ENCODE measurements at places on chromosomes 11 and 22.
A peak's percentile ranks its signal among the peaks of the same experiment; 100 is the strongest.

DNA sequence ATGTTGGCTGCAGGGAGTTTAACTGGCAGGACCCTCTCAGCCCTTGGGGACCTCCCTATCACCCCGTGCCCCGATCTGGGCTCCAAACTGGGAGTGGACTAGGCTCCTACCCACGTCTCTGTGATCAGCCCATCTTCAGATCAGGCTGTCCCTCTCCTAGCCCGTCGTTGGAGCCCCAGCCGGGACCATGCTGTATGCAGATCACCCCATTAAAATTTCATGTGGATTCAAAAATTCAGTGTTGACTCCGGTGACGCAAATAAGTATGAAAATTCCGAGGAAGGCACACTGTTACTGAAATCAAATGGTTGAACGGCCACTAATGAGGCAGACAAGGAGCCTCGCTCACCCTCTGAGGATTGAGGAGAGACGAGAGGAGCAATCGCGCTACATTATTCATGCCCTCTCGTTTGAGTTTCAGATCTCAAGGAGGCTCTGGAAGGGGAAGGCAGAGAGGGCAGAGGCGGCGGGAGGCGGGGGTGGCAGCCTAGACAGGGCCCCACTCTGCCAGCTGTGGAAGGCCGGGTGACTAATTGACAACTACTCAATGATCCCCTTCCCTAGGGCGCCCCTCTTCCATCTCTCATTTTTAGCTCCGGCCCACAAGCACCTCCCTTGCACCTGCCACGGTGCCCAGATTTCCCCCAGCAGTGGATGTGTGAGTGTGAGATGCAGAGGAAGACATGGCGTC lies 255.4 kb downstream of the MIAT start:
- no peak for DNase-seq

GRCh38 chr11:34640050-34640923 lies 19.4 kb downstream of the EHF start:
- DNase-seq = no peak

DNA sequence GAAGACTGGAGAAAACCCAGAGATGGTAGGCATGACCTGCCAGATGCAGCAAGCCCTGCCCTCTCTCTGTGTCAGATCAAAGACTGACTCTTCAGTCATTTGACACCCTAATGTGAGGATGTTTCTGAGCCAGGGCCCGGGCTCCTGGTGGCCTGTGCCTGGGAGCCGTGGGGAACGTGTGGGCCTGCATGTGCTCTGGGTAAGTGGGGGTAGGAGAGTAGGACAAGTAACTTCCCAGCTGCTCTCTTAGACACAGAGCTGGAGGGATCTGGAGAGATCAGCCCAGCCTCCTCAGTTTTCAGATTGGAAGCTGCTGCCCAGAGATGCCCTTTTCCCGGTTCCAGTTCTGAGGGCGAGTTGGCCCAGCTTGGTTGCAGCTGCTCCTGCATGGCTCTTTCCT lies 110.8 kb downstream of the TEAD1 start:
- no peak for DNase-seq

- peak; percentile 89 for DNase-seq
These were observed 102.4 kb downstream of the ME3 start for GRCh38 chr11:86570020-86570419.

DNA sequence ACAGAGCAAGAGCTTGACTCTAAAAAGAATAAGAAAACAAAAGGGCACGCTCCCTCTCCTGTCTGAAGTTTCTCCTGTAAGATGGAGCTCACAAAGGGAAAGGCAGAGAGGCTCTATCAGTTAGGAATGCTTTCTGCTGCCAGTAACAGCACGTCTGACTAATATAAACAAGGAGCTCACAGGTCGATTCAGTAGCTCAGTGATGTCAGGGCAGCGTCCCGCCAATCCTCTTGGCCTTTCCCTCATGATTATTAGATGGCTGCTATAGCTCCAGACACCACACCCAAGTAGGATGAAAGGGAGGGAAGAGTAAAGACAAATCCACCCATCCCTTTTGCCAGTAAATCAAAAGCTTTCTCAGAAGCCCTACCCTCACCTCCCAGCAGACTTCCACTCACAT lies 51.3 kb upstream of the HMGXB4 start:
- DNase-seq = peak; percentile 2

GRCh38 chr11:119889728-119890280 lies 160.8 kb upstream of the NECTIN1 start:
- no peak for DNase-seq

All from NCI-H226 (cell line).